GM12878 (cell line): ENCODE measurements at places on chromosomes 5 and 9.
A peak's percentile ranks its signal among the peaks of the same experiment; 100 is the strongest.

- no peak for DNase-seq
Measured at GRCh38 chr9:5536684-5537083, 26.4 kb downstream of the PDCD1LG2 start.

DNA sequence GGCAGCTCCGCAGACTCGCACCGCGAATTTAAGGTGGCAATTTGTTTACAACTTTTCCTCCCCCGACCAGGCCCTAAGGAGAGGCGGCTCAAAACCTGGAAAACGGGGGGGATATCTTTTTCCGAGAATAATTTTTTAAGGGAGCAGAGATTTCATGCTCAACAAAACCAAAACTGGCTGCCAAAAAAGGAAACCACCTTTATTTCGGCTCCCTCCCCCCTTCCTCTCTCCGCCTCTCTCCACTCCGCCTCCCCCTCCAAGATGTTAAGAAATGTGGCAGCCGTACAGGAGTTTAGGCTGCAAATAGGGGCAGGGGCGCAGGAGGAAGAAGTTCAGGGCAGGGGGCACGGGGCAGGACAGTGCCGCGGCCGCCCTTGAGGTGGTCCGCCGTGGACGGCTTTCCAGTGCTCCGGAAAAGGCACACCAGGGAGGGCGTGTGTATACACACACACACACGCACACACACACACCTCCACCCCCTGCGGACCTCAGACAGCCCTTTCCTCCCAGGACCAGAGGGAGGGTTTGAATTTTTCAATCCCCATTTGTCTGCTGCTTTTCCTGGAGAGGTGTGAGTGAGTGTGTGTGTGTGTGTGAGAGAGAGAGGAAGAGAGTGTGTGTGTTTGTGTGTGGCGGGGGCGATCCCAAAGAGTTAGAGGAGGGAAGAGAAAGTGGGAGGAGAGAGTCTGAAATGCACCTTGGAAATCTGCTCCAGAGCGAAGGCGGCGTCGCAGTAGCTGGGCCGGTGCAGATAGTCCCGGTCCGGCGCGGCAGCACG lies 9.1 kb downstream of the PTCH1 start:
- no peak for DNase-seq

GRCh38 chr5:154756868-154757813 lies 2.0 kb downstream of the LARP1 start:
- no peak for DNase-seq

GRCh38 chr9:85155352-85155751 lies 485.8 kb downstream of the NTRK2 start:
- DNase-seq, result no peak

- DNase-seq, result no peak
Measured at GRCh38 chr9:87420884-87421283, 76.8 kb upstream of the DAPK1 start.

- no peak for DNase-seq
Measured at GRCh38 chr5:89110916-89111646, 228.1 kb upstream of the MEF2C start.

- DNase-seq, result peak; percentile 60
Measured at GRCh38 chr5:154487541-154487940, 9.5 kb upstream of the HAND1 start.

DNA sequence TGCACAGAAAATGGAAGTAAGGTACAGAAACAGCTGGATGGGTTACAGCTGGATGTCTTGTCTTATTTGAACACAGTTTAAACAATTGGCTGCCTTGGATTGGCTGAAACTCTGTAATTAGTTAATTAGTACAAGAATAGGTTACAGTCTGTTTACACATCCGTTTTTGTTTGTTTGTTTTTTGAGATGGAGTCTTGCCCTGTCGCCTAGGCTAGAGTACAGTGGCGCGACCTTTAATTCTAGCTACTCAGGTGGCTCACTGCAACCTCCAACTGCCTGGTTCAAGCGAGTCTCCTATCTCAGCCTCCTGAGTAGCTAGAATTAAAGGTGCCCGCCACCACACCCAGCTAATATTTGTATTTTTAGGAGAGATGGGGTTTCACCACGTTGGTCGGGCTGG lies 368.7 kb upstream of the KLF4 start:
- no peak for DNase-seq

GRCh38 chr5:67858471-67859031 lies 357.0 kb upstream of the PIK3R1 start:
- no peak for DNase-seq

DNA sequence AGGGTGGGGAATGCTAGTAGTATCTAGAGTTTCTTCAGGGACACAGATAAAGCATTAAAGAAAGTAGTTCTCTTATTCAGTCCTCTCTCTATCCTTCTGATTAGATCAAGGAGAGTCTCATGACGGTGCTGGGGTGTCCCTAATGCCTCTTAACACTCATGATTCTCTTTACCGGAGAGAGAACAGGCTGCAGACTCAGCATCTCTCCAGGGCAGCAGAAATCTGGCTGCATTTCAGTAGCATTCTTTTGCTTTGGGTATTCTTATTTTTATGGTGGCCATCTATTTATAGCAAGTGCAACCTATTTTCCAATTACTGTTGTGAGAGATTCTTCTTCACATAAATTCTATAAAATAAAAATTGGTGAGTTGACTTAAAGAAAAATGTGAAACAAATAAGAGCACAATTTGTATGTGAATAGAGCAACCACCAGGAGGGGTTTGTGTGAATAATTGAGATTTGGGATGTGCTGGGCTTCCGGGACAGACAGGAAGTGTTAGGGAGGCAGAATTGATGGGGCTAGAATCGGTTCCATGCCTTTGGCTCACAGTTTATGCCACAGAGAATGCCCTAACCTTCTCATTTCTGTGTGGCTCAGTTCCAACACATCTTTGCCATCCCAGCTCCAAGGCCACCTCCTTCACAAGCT lies 23.8 kb upstream of the BOD1 start:
- DNase-seq, result no peak

- no peak for DNase-seq
Measured at GRCh38 chr5:82167372-82167935, 110.7 kb downstream of the RPS23 start.

- DNase-seq, result no peak
Measured at GRCh38 chr9:4755026-4755609, 14.1 kb upstream of the AK3 start.

- DNase-seq, result peak; percentile 73
Measured at GRCh38 chr5:144191998-144192397, 21.3 kb downstream of the KCTD16 start.

GRCh38 chr9:19231904-19232822 lies 1.7 kb downstream of the DENND4C start:
- no peak for DNase-seq

DNA sequence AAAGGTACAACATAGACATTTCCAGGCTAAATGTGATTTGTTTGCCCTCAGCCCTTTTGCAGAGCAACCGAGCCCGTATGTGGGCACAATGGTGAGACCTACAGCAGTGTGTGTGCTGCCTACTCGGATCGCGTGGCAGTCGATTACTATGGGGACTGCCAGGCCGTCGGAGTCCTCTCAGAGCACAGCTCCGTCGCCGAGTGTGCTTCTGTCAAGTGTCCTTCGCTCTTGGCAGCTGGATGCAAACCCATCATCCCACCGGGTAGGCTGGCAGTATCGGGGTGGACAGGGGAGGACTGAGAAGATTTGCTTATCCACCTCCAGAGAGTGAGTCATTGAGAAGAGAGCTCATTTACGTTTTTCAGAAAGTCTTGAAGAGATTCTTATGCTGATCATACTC lies 17.8 kb upstream of the GLIPR2 start:
- no peak for DNase-seq
